ENCODE measurements at places on chromosomes 2 and 18.

DNA sequence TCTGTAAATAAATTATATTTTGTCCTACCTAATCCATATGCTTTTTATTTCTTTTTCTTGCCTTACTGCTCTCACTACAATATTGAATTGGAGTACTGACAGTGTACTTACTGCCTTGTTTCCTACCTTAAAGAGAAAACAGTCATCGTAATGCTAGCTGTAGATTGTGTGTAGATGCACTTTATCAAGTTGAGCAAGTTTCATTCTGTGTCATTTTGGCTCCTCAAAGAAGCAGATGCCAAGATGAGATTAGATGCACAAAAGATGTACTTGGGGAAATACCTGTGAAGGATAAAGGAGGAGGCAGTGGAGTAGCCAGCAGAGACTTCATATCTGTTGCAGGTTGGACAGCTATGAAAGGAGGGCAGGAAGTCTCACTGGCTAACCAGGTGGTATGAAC is 145.5 kb downstream of the FTCDNL1 start:
- DNase-seq, result no peak

- no peak for DNase-seq
Measured at GRCh38 chr2:226796840-226797288, 2.8 kb downstream of the IRS1 start.

- no peak for DNase-seq
Measured at GRCh38 chr2:144402251-144402650, 117.7 kb downstream of the ZEB2 start.

- DNase-seq, result no peak
Measured at GRCh38 chr2:203740871-203741281, 34.4 kb downstream of the CD28 start.

DNA sequence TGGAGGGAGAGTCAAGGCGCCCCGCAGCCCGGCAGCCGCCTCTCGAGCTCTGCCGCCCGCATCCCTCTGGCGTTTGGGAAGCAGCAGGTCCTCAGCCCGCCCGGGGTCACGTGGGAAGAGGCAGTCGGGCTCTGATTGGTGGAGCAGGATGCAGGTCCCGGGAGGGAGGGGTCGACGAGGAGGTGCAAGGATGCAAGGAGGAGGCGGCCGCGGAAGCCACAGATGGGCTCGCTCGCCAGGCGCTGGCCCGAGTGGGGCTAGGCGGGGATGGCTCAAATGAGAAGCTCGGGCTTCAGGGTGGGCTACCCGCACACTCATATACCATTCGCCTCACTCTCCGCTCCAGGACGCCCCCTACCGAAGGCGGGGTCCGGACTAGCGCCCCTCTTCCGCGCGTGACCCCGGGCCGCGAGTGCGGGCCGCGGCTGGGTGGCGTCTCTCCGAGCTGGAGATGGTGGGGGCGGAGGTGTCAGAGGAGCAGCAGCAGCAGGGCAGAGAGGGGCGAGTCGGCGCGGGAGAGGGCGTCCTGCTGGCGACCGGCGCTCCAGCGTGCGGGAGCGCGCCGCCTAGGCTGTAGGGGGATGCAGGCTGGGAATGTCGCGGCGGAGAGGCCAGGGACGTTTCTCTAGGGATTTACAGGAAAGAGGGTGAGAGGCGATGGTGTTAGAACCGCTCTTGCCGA is at the start of gene TMEFF2:
Gene TMEFF2 (minus strand): TSS at position 68 of the 682 bp plus-strand sequence. CDS start 409 bp downstream, outside the sequence.
- DNase-seq, result peak; percentile 51
